Activated CD8-positive, alpha-beta memory T cell treated with anti-CD3 and anti-CD28 coated beads for 4 hours (primary cell): ENCODE measurements at places on chromosomes 3 and 15.

DNA sequence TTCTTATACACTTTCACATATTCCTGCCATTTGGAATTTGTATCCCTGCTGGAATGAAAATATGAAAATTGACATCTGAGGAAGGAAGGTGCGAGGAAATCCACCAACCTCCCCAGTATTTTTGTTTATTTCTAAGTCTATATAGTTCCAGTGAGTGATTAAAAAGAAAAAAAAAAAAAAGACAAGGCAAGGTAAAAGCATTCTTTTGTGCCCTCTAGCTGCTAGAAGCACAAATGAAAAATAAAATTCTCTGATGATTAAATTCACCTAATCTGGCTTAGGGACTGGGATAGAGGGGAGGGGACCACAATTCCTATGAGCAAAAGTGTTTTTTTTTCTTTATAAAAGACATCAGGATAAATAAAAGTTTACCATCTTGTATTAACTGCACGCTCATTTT, 370.9 kb downstream of the NR2F2 start:
- DNase-seq = no peak

DNA sequence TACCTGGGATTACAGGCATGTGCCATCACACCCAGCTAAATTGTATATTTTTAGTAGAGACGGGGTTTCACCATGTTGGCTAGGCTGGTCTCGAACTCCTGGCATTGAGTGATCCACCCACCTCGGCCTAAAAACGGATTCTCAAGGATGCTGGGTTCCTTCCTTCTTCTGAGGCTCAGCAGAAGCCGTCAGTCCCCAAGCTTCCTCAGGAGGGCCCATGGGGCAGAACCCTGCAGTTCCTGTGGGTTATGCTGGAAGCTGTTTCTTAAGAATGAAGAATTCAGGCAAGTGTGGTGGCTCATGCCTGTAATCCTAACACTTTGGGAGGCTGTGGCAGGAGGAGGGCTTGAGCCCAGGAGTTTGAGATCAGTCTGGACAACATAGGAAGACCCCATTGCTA, 29.0 kb upstream of the ZNF710 start:
- no peak for DNase-seq

- DNase-seq = no peak
These were observed 5.4 kb downstream of the PFN2 start for GRCh38 chr3:149965278-149965677.

- no peak for DNase-seq
These were observed 9.3 kb downstream of the RFTN1 start for GRCh38 chr3:16504242-16504641.

DNA sequence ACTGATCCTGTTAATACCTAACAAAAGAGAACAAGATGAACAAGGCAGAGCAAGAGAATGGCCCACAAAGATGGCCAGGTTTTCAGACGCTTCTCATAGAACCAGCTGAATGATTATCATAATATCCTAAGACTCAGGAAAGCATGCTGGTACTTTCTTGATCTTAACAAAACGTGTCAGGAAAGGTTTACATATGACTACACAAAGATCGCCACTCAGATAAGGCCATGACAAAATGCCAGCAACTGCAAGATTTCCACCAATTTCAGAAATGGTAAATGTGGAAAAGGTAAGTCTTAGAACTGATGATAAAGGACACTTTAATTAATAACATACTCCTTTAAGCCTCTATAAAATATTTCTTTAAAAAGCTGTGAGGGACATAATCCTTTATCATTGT, 108.8 kb downstream of the DLG1 start:
- DNase-seq = no peak

DNA sequence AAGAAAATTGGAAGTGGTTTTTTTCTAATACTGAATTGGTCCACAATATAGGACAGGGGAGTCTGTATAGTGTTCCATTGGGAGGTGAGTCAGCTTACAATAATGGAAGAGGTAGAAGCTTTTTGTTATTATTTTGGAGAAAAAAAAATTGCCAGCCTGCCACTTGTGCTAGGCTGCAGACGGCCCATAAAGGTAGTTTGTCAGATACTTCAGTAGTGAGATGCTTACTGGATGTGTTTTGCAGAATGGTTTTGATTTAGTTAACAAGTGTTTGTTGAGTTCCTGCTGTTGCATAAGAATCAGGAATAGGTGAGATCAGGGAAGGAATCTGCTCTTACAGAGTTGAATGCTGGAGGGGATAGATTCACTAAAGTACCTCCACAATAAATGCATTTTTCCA, 1.0 kb downstream of the DTWD1 start:
- DNase-seq = no peak

DNA sequence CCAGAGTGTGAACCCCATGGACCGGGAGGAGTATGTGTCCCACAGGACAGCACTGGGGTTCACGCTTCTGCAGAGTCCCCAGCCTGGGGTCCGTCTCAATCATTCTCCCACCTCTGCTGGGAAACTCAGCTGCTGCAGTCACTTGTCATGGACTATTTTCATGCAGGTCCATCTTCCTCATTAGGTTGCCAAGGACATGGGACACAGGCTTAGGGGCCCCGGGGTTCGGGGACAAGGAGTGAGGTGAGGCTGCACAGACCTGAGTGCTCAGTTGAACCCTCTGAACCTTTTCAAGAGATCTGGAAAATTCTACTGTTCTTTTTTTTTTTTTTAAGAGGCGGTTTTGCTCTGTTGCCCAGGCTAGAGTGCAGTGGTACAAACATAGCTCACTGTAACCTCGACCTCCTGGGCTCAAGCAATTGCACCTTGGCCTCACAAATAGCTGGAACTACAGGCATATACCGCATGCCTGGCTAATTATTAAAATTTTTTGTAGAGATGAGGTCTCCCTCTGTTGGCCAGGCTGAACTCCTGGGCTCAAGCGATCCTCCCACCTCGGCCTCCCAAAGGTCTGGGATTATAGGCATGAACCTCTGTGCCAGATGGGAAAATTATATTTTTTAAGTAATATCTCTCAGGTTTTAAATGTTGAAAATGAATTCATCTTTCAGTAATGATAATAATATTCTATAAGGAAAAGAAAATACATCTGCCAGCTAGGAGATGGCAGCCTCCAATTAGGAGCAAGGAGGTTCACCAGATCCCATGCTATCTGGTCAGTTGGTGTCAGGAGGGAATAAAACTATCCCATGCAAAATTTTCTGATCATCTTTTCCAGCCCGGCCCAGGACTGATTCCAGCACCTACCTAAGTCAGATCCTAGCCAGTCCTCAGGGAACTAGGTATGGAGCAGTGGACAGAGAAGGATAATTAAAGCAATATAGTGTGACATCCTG, 45.2 kb downstream of the RPN1 start:
- DNase-seq = no peak

DNA sequence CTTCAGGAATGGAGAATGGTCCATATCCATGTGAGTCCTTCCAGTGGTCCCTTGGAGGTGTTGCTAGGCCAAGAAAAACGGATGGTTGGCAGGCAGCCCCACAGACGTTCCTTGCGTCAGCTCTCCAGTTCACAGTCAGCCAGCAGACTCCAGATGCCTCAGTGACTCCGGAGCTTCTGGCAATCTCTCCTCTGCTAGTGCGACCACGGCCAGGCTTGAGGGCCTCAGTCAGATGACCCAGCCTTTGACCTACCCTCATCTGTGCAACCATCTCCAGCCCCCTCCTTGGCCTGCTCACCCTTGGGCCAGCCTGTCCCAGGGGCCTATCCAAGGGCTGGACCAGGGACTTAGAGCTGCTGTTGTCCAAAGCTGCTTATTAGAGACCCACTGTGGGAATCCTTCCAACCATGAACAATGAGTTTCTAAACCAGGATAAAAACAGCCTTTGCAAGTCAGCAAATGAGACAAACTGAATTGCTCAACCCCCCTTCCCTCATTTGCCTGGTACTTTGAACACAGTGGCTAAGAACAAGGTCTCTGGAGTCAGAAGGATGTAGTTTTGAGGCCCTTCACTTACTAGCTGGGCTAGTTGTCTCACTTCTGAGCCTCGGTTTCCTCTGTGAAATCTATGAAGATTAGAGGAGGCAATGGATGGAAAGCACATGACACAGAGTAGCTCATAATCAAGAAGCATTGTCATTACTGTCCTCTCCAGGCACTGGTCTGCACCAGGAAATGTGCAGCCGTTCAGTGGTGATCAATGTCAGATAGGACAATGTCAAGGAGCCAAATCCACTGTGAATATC, 44.8 kb downstream of the ANP32A start:
- no peak for DNase-seq

- DNase-seq = no peak
These were observed 30.9 kb downstream of the ZDHHC19 start for GRCh38 chr3:196180346-196180745.

DNA sequence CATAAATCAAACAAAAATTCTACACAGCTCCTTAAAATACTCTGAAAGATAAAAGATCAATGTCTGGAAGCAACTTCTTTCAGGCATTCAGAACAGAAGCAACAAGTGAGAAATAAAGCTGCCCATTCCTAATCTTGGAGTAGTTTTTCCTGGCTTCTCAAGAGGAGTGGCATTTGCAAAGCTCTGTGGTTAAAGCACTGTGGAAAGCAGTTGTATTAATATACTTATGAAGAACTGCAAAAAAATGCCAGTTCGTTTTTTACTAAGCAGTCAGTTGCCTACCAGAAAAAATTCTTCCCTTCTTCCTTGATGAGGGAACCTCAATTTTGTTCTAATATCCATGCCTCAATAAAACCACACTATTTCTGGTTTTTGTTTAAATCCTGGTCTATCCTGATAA, 197.8 kb downstream of the TNIK start:
- DNase-seq = no peak

- DNase-seq = no peak
These were observed 127.5 kb downstream of the SNRK start for GRCh38 chr3:43413676-43414368.

- DNase-seq = no peak
These were observed 26.7 kb upstream of the SNRK start for GRCh38 chr3:43259626-43260025.

GRCh38 chr3:180250172-180250571, 213.4 kb upstream of the PEX5L start:
- no peak for DNase-seq

GRCh38 chr3:189516039-189516438, 115.2 kb upstream of the TP63 start:
- no peak for DNase-seq

DNA sequence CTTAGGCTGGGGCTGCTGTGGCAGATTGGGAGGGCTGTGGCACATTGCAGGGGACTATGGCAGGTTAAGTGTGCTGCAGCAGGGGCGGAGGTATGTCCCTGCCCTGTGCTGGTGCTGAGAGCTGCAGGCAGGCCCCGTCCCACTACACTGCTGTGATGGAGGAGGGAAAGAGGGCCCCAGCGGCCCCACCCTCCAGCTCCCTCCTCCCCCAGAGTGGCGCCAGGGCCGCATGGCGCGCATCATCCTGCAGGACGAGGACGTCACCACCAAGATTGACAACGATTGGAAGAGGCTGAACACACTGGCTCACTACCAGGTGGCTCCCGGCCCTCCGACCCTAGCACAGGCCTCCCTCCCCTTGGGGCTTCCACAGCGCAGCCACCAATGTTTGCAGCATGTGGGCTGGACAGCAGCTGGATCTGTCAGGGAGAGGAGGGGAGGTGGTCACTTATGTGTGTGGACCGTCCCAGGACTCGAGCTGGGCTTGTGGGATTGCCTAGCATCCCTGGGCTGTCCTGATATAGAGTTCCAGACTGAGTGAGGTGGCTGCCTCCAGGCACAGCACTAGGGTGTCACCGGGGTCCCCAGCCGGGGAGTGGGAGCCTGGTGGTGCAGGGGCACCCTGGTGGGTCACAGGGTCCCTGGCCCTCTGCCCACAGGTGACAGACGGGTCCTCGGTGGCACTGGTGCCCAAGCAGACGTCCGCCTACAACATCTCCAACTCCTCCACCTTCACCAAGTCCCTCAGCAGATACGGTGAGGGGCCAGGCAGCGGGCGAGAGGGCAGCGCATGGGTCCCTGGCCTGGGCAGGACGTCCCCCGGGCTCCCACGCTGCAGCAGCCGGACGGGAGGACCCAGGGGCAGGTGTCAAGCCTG, 46.1 kb downstream of the PLXNA1 start:
- DNase-seq = no peak

- no peak for DNase-seq
These were observed 32.8 kb downstream of the ZXDC start for GRCh38 chr3:126442856-126443242.

- DNase-seq = no peak
These were observed 10.1 kb downstream of the PCSK6 start for GRCh38 chr15:101479342-101479845.

- no peak for DNase-seq
These were observed 48.2 kb upstream of the FGD5 start for GRCh38 chr3:14770591-14770990.

DNA sequence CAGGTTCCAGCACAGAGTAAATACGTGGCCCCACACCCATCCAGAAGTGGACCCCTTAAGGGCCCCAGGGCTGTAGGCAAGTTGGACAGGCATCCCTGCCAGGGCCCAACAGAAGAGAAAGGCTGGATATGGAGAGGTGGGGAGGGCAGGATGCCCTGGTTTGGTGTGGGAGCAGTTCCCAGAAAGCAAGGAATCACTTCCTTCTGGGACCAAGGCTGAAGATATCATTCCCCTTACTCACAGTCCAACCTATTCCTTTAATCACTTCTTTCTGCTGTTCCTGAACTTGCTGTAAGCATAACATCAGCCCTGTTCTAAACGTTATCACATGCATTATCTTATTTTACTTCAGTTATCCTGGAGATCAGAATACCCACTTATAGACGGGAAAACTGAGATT, 6.1 kb upstream of the MESP2 start:
- no peak for DNase-seq

DNA sequence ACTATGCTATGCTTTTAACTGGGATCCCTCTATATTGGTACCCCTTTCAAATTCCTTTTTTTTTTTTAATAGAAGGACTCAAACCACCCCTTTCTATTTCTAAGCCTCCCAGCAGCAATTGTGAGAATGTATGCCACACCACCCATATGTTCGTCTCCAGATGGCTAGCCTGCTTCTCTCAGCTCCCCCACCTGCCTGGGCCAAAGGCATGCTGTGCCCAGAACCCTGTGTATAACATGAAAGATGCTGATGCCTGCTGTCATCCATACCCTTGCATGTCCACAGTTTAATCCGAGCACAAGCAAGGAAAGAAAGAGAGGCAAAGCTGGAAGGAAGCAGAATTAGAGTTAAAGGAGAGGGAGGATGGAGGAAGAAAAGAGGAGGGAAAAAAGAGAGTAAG, 159.5 kb upstream of the CNTN6 start:
- no peak for DNase-seq

GRCh38 chr15:74383695-74384565, 16.5 kb upstream of the CYP11A1 start:
- peak; percentile 70 for DNase-seq

- no peak for DNase-seq
These were observed 18.1 kb downstream of the CRYBG3 start for GRCh38 chr3:97839944-97840343.

GRCh38 chr15:66489179-66489791, 8.3 kb downstream of the SNAPC5 start:
- DNase-seq = no peak

- DNase-seq = no peak
These were observed 77.4 kb downstream of the PTPRG start for GRCh38 chr3:61638741-61639140.

DNA sequence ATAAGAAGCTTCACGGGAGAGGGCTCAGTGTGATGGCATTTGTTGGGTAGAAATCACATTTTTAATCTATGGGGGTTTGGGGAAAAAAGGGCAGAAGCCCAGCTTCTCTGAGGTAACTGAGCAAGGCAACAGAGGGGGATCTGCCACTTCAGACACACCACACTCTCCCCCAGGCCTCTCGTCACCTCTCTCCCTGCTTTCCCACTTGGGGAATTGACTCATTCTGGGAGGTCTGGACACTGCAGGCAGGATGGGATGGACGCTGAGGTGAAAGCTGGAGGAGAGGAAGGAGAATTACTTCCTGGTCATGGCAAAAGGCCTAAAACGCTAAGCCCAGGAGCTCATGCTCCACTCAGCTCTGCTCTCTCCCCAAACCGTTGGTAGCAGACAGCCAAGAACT, 33.2 kb downstream of the MYO5C start:
- no peak for DNase-seq
